ENCODE measurements at places on chromosomes 4 and X.
A peak's percentile ranks its signal among the peaks of the same experiment; 100 is the strongest.

- no peak for DNase-seq
Measured at GRCh38 chr4:8703401-8703696, 110.8 kb downstream of the CPZ start.

- no peak for DNase-seq
Measured at GRCh38 chr4:151114338-151114737, 14.9 kb downstream of the RPS3A start.

DNA sequence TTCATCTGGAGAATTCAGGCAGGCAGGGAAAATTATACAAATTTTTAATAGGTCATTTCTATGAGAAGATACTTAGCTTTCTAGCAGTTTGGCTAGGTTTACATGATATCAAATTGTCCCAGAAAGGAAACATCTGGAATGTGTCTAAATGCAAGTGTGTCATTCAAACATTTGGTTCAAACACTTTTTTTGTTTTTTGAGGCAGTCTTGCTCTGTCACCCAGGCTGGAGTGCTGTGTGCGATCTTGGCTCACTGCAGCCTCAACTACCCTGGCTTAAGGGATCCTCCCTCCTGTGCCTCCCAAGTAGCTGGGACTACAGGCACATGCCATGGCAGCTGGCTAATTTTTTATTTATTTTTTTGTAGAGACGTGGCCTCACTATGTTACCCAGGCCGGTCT is 31.6 kb downstream of the SPARCL1 start:
- DNase-seq: no peak

DNA sequence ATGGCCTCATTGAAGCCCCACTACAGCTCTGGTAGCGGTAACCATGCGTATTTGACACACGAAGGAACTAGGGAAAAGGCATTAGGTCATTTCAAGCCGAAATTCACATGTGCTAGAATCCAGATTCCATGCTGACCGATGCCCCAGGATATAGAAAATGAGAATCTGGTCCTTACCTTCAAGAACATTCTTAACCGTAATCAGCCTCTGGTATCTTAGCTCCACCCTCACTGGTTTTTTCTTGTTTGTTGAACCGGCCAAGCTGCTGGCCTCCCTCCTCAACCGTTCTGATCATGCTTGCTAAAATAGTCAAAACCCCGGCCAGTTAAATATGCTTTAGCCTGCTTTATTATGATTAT is 876 bp downstream of the HPRT1 start:
- DNase-seq: no peak

GRCh38 chrX:119228512-119229252 is 7.4 kb upstream of the PGRMC1 start:
- peak; percentile 54 for DNase-seq
